ENCODE measurements at places on chromosomes 3 and 15.
A peak's percentile ranks its signal among the peaks of the same experiment; 100 is the strongest.

- no peak for DNase-seq
Observed at GRCh38 chr3:71369701-71370391, 213.7 kb downstream of the FOXP1 start.

DNA sequence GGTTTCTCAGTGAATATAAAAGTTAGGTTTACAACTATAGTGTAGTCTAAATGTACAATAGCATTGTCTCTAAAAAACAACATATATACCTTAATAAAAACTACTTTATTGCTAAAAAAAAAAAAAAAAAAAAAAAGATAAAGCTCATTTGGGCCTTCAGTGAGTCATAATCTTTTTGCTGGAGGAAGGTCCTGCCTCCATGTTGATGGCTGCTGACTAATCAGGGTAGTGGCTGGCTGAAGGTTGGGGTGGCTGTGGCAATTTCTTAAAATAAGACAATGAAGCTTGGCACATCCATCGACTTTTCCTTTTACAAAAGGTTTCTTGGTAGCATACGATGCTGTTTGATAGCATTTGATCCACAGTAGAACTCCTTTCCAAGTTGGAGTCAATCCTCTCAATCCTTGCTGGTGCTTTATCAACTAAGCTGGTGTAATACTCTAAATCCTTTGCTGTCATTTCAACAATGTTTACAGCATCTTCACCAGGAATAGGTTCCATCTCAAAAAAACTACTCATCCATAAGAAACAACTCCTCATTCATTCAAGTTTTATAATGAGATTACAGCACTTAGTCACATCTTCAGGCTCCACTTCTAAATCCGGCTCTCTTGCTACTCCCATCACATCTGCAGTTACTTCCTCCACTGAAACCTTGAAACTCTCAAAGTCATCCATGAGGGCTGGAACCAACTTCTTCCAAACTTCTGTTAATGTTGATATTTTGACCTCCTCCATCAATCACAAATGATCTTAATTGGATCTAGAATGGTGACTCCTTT is 13.3 kb downstream of the ZNF280D start:
- no peak for DNase-seq

DNA sequence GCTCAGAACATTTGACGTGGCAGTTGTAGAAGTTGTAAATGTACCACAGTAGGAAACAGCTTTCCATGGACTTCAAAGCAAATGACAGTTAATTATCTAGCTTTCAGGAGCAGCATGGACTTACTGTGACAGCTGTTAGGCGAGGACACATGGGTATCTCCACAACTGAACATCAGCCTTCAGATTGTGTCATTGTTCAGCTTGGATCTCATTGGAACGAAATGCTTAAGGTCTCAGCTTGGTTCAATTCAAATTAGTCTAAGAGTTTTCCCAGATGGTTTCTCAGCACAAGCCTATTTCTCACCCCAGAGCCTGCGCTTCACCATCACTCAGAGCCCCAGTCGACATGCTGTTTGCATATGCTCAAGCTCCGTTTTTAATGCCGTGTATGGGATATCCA is 21.1 kb upstream of the GYG1 start:
- no peak for DNase-seq

DNA sequence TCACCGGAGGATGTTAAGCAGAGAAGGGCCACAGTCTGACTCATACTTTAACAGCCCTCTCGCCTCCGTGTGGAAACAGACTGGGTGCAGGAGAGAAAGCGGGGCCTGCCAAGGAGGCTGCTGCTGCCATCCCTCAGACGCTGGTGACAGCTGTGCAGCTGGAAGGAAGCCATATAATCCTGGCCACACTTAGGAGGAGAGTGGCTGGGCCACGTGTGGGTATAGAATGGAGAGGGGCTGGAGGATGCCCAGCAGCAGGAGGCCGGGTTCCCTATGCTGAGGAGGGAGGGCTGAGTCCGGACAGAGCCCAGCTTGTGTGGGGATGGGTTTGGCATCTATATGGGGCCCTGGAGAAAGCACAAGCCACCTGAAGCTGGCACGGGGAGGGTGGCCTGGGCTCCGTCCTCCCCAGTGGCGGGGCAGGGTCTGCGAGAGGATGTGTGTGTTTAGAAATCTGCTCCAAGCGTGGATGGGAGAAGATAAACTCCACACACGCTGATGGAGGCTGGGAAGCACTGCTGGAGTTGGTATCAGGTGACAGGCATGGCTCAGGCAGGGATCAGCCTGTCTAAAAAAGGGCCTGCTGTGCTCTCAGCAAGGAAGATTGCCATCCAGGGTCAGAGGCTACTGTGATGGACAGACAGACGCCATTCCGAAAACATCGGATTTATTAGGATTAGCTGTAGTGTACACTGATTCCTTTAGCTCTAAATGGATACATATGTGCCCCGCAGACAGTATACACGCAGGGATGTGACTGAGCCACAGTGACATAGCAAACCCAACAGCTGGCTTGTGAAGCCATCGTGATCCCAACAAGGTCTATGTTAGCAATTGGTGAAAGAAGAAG is 15.9 kb downstream of the ABTB1 start:
- no peak for DNase-seq

GRCh38 chr3:24201301-24201700 is 256.2 kb downstream of the NR1D2 start:
- DNase-seq, result no peak

GRCh38 chr15:74055804-74056203 is 26.5 kb downstream of the GOLGA6A start:
- no peak for DNase-seq

DNA sequence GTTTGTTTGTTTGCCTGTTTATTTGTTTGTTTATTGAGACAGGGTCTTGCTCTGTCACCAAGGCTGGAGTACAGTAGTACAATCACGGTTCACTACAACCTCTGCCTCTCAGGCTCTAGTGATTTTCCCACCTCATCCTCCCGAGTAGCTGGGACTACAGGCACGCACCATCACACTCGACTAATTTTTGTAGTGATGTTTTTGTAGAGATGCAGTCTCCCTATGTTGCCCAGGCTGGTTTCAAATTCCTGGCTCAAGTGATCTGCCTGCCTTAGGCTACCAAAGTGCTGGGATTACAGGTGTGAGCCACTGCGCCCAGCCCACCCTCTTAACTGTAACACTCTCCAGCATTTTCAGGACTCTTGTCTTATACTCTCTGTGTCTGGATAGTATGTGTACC is 26.7 kb downstream of the PLD1 start:
- no peak for DNase-seq

DNA sequence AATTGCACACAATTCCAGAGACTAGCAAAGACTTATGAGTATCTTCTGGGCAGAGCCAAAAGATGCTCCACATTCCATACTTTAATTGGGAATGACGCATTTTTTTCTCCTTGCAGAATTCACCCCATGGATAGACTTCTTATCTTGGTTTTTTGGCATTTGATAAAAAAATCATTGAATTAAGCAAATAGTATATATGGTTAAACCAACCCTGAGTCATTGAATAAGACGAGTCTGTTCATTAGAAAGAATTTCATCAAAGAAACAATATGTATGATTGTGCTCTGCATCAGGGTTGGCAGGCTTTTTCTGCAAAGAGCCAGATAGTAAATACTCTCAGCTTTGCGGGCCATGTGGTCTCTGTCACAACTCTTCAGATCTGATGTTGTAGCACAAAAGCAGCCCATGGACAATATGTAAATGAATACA is 9.2 kb upstream of the PDZRN3 start:
- DNase-seq, result no peak

DNA sequence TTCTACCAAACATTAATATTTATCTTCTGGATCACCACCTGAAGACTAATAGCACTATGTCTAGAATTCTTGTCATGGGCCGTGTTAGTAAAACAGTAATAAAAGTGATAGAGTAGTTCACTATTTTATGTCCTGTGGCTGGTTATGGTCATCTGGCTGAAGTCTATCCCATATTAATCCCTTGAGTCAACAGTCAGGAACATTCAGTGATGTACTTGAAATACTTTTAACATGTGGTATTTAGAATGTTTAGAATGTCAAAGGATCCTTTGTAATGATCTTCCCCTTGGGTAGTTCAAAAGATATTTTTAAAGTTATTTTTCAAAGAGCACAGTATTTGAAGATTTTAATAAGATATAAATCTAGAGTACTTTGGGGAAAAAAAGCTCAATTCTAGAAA is 117.0 kb downstream of the MBNL1 start:
- no peak for DNase-seq

DNA sequence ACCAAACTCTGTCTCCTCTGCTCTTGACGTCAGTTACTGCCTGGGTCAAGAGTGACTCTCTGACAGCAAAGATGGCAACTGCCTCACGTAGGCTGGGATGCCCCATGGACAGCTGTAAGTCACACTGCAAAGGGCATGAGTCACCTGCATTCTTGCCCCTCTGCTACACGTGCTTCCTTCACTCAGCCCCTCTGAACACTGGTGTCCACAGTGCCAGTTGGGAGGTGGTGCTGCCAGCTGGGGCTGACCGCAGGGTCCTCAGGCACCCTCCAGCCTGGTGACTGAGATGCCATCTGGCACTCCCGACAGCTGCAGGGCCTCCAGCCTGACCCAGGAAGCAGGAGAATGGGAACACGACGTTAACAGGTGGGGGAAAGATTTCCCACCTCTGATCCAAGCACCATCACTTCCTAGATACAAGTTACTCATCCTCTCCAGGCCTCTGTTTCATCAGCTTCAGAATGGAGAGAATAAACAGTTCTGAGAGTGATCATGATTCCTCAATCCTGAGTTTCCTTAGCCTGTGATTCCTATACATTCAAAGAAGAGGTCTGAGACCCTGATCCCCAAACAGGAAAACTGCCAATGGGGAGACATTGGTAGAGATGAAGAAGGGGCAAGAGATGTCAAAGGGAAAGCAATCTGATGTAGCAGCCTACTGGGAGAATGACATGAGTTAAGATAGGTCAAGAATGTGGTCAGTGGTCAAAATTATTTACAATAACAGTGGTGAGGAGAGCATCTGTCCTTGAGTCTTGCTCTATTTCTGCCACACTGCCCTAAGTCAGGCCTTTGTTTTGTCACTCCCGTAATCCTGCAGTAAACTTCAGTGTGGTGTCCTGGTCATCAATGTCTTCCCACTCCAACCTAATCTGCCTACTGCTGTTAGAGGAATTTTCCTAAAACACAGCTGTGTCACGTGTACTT is 86.1 kb upstream of the BCL6 start:
- DNase-seq, result no peak

DNA sequence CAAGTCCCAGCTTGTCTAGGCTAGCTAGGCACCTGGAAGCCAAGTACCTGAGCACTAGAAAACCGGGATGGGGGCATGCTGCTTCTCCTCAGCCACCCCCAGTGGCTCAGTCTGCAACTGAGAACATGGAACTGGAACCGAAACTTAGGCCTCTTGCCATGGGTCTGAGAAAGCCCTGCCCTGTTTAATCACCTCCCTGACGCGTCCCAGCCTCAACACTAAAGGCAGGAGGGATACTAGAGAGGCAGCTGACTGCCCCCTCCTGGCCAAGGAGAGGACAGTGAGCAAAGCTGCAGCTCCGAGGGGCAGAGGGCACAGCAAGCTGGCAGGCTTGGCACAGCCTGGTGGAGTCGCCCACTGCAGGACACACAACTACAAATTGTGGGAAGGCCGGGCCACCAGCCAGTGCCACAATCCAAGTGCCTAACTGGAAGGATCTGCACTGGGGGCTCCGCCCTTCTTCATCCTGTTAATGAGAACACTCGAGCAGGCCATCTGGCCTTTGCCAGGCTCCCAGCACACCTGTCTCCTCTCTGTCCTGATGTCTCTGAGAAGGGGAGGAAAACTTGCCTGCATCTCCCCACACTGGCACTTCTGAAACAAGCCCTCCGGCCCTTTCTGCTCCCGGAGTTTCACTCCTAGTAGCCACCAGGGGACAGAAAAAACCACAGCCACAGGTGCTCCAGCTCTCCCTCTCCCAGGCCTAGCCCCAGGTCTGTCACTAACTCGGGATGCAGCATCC is 53.7 kb downstream of the BDH1 start:
- DNase-seq, result peak; percentile 20

DNA sequence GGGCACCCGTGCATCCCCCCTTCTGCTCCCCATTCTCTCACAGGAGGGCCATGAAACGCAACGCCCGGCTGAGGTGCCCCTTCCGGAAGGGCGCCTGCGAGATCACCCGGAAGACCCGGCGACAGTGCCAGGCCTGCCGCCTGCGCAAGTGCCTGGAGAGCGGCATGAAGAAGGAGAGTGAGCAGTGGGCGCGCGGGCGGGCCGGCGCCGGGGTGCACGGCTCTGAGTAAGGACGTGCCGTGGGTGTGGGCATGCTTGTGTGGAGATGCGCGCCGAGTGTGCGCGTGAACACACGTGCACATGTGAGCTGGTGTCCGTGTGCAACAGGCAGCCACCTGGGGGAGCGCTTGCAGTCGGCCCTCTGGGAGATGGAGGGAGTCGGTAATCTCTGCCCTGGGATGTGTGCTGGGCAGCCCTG is 28.1 kb downstream of the NR1I2 start:
- no peak for DNase-seq

- DNase-seq, result no peak
Observed at GRCh38 chr15:44735482-44736180, 697 bp upstream of the TRIM69 start.

GRCh38 chr3:123282461-123282860 is 80.7 kb downstream of the SEC22A start:
- DNase-seq, result peak; percentile 6

DNA sequence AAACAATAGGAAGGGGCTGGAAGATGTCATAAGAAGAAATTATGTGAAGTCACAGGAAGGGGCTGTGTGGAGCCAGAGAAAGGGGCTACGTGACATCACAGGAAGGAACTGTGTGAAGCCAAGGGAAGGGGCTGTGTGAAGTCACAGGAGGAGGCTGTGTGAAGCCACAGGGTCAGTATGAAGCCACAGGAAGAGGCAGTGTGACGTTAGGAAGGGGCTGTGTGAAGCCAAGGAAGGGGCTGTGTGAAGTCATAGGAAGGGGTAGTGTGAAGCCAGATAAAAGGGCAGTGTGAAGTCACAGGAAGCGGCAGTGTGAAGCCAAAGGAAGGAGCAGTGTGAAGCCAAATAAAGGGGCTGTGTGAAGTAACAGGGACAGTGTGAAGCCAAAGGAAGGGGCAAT is 32.5 kb downstream of the GASK1A start:
- no peak for DNase-seq

DNA sequence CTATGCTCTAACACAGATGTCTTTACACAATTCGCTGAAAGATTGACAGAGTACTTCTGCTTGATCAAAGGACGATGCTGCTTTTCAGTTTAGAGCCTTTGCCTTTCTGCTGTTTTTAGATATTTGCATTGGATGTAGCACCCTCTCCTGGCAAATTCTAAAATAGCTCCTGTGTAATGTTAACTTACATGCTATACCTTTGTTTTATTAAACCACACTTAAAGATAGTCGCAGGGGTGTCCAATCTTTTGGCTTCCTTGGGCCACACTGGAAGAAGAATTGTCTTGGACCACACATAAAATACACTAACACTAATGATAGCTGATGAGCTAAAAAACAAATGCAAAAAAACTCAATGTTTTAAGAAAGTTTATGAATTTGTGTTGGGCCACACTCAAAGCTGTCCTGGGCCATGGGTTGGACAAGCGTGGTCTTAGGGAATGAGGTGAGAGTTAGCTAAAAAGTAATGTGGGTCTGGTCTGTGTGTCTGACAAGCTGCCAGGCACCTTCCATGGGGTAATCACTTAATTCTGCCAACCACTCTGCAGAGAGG is 62.9 kb downstream of the ATG7 start:
- DNase-seq, result peak; percentile 43

- no peak for DNase-seq
Observed at GRCh38 chr3:111667621-111668239, 72.6 kb upstream of the ZBED2 start.

GRCh38 chr3:175041369-175041768 is 182.2 kb downstream of the NAALADL2 start:
- no peak for DNase-seq

Measured in HEK293T (cell line).